ENCODE measurements at places on chromosomes 7 and 10.

DNA sequence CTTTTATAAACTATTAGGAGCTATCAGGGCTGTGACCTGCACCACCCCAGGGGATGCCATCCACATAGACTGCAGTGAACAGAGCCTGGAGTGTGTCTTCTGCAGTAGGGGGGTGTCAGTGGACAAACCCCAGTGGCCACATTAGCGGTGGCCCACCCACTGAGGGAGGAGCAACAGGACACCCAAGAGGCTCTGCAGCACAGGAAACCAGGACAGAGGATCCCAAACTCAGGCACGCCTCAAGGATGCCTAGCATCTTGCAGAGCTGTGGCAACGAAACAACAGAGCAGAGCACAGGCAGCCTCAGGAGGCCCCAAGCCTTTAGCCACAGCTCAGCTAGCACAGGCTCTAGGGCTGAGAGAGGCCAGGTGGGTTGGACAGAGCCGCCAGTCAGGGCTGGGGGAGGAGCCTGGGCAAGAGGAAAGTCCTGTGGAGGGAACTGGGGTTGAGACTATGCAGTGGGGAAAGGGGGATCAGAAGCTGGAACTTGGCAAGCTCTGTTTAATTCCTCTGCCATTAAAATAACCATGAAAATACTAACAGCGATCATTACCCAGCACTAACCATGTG, 53.8 kb downstream of the GRID1 start:
- DNase-seq, result no peak

DNA sequence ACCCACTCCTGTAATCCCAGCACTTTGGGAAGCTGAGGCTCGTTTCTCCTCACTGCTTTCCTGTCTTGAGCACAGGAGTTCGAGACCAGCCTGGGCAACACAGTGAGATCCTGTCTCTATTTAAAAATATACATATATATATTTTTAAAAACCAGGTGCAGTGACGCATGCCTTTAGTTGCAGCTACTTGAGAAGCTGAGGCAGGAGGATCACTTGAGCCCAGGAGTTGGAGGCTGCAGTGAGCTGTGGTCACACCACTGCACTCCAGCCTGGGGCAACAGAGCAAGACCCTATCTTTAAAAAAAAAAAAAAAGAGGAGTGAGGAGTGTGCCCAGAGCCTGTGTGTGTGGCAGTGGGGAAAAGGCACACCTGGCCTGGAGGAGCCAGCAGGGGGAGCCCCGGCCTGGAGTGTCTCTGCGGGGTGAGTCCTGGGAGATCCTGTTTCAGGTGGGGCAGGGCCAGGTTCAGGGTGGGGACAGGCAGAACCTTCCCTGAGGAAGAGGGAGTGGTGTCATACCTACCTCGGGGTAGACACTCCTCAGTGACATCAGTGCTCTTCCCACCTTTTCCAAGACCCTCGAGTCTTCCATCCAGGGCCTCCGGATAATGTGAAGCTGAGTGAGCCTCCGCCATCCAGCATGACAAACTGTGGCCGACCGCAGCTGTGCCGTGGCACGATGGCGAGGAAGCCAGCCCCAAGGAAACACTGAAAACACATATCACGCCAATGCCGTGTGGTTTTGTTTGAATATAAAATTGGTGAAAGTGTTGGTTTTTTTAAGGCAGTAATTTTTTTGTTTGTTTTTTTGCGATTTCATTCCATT, 9.0 kb upstream of the ARPC1B start:
- DNase-seq, result peak; percentile 61

- no peak for DNase-seq
Measured at GRCh38 chr10:30028006-30028737, 31.2 kb downstream of the JCAD start.

DNA sequence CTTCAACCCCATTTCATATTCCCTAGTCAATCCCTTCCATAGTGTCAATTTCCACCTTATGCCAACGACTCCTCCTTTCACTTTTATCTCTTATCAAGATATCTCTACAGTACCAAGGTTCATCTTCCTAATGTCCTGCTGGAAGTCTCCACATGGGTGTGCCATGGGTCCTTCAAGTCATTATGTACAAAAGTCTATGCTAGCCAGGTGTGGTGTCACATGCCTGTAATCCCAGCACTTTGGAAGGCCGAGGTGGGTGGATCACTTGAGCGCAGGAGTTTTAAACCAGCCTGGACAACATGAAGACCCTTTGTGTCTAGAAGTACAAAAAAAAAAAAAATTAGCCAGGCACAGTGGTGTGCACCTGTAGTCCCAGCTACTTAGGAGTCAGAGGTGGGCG, 47.6 kb downstream of the PRTFDC1 start:
- DNase-seq, result no peak

- DNase-seq, result no peak
Measured at GRCh38 chr7:151047976-151048815, at the start of gene ASIC3. TSS of gene ASIC3 (plus strand) at chr7:151048531. CDS start at chr7:151048886, 355 bp downstream.

DNA sequence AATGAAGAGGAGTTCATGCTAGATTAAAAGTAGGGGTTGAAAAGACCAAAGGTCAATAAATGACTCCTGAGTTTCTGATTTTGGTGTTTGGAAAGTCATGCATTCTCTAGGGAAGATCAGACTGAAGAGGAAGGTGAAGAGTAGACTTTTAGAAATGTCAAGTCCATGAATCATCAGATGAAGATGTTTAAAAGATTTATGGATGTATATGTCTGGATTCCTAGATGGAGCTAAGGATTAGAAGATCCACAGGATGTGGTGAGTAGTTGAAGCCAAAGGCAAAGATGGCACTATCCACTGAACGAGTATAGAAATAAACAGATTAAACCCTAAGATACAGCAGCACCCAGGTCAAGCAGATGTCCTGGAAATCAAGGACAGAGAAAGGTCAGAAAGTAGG, 298.5 kb downstream of the GPAM start:
- DNase-seq, result no peak

- DNase-seq, result no peak
Measured at GRCh38 chr7:129643550-129644170, 32.1 kb downstream of the NRF1 start.

DNA sequence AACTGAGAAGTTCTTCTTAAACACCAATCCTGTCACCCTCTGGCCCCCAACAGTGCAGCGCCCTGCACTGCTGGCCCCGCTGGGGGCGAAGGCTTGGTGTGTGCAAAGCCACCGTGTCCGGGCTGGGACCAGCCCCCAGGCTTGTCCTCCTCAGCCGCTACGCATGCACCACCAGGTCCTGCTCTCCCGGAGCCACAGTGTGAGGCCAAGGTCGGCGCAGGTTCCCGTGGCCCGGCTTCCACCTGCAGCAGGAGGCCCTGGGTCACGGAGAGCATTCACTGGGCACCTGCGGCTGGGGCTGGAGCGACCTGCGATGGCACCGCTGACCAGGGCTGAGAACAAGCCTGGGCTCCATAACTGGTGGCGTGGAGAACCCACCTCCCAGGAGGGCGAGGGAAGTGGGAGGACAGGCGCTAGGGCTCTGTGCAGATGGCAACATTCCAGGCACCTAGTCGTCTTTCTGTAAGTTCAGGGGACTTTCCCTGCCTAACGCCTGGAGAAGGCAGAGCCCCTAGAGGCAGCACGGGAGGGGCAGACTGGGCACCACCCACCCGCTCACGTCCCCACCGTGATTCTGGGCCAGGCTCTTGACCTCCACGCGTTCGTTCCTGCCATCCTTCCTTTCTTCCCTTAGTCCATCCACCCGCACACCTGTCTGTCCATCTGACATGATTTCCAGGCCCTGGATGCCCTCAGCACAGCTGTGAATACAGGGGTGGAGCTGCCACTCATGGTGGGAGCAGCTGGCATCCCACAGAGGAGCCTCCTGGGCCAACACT, 271.6 kb downstream of the ELFN1 start:
- no peak for DNase-seq

DNA sequence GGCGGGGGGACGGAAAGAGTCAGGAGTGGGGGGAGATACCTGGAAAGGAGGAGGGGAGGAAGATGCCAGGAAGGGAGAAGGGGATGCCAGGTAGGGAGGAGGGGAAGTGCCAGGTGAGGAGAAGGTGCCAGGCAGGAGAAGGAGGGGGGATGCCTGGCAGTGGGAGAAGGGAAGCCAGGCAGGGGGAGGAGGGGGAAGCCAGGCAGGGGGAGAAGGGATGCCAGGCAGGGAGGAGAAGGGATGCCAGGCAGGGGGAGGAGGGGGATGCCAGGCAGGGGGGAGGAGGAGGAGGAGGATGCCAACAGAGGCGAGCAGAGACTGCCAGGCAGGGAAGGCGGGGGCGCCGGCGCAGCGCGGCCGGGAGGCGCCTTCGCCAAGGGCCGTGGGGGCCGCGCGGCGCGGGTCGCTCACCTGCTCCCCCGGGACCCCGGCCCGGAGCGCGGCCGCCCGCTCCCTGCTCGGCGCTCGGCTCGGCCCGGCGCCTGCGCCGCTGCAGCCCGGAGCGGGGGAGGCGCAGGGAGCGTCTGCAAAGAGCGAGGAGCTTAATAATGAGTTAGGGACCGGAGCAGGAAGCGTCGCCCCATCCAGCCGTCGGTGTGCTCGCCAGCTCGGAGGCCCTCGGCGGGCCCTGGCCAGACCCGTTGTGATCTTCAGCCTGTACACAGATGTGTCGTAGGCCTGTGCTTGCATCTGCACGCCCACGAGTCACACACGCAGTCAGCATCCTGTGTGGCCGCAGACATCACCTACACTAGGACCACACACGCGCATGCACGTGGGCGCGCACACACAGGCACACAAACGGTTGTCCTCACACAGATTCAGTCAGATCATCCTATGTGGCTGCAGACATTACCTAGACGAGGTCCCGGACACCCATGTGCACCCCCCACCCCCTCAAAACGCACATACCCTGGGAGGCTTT, 28.4 kb upstream of the SMARCD3 start:
- DNase-seq, result peak; percentile 59

GRCh38 chr7:151849008-151849878, 27.7 kb downstream of the PRKAG2 start:
- DNase-seq, result no peak

- no peak for DNase-seq
Measured at GRCh38 chr7:55508221-55509011, 63.9 kb downstream of the VOPP1 start.

- no peak for DNase-seq
Measured at GRCh38 chr10:95618101-95618500, 38.4 kb downstream of the ALDH18A1 start.

- no peak for DNase-seq
Measured at GRCh38 chr7:93092757-93093370, 24.9 kb downstream of the SAMD9 start.

DNA sequence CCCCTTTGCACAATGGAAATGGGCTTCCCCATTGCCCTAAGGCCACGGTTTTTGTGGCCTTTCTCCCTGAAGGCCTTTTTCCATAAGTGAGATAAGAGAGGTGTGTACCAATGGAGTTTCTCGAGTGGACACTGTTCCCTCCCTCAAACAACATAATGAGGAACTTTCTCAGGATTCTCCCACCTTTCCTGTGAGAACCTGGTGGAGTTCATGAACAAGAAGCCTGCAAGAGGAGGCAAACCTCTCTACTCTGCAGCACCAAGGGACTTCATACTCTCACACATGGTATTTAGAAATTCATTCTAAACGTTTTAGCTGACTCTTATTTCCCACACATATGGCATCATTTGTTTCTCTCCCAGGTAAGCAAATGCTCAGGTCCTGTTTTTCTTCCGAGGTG, 7.3 kb upstream of the RBM33 start:
- DNase-seq, result no peak

- no peak for DNase-seq
Measured at GRCh38 chr10:75611993-75612372, 180.6 kb downstream of the LRMDA start.

- no peak for DNase-seq
Measured at GRCh38 chr7:1889556-1890181, 219.6 kb downstream of the ELFN1 start.

GRCh38 chr7:19362099-19362498, 216.9 kb upstream of the FERD3L start:
- no peak for DNase-seq

DNA sequence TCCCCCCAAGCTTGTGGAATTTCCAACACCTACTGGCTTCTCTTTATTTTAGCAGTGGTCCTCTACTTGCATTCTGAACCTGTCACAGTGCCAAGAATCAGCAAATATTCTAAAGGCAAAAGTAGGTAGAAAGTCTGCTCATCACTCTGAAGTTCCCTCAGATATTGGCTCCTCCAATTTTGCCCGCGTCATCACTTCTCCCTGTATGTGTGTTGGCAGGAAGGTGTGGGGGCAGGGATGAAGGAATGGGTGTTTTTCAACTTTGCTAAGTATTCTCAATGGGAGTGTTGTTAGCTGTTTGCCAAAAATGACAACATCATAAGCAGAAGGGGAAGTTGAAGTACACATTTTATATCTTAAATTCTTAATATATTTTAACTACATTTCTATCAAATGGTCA, 226.2 kb downstream of the POLR1F start:
- DNase-seq, result no peak

- no peak for DNase-seq
Measured at GRCh38 chr7:138890499-138891445, 90.4 kb downstream of the KIAA1549 start.

DNA sequence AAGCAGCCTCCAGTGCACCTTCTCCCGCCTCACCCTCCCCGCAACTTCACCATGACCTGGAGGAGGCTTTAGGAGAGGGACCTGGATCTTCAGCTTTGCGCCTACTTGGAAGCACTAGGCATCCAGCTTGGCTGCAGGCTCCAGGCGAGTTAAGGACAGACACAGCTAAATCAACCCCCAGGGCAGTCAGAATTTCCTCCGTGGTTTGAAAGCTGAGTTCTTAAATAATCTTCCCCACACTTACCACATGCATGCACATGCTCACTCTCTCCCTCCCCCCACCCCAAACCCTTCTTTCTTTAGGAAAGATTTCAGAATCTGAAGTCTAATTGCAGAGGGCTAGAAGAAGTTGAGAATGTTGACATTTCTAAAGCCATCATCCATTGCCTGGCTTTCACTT, 36.7 kb upstream of the LRRC4 start:
- DNase-seq, result no peak

GRCh38 chr7:41311301-41311700, 391.6 kb downstream of the INHBA start:
- DNase-seq, result no peak

GRCh38 chr7:46072722-46073121, 151.7 kb upstream of the IGFBP3 start:
- no peak for DNase-seq

GRCh38 chr7:76281706-76282343, 20.6 kb upstream of the HSPB1 start:
- DNase-seq, result no peak

- no peak for DNase-seq
Measured at GRCh38 chr10:99520847-99521764, 11.6 kb upstream of the NKX2-3 start.

GRCh38 chr7:47451851-47452205, 130.1 kb downstream of the TNS3 start:
- no peak for DNase-seq

GRCh38 chr10:9625304-9625703, 1392.4 kb upstream of the CELF2 start:
- DNase-seq, result no peak

Measured in T-helper 1 cell (primary cell).